Panc1 (cell line): ENCODE measurements at places on chromosomes 16 and 17. TPM values are rescaled to one million over a fixed set of nuclear protein-coding genes. Genes with fewer than 3 reads are reported as not detected.

The CCL7 gene
- 0.31 TPM for total RNA-seq

The WNT9B gene
- total RNA-seq = not detected

The MLKL gene
- 4.8 TPM for total RNA-seq

The ST6GALNAC2 gene
- total RNA-seq = 23.0 TPM

The IL21R gene
- 0.10 TPM for total RNA-seq

The CCL1 gene
- not detected for total RNA-seq

The THOC6 gene
- 56.7 TPM for total RNA-seq

The SMIM36 gene
- total RNA-seq = not detected

The TLE7 gene
- total RNA-seq = not detected

The GSE1 gene
- total RNA-seq = 97.5 TPM
